ENCODE measurements at places on chromosomes 1 and 21. TPM values are rescaled to one million over a fixed set of nuclear protein-coding genes. Genes with fewer than 3 reads are reported as not detected.
A peak's percentile ranks its signal among the peaks of the same experiment; 100 is the strongest.

DNA sequence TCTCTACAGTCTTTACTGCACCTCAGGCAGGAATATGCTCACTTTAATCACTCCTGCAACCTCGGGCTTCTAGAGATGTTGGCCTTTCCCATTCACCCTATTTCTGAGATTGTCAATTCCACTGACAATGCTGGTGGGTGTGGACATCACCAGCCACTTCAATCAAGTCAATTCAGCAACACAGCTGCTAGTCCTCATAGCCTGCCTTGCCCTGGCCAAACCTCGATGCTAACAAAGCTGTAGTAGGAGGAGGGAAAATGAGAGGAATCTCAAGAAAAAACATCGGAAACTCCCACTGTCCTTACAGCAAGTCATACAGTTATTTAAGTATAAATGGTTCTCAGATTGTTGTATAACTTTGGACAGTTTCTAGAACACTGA, 155.0 kb downstream of the KCNH1 start:
- no peak for DNase-seq

Gene IL22RA1
- total RNA-seq = not detected

Gene DVL1
- 60.5 TPM for total RNA-seq

GRCh38 chr1:117512728-117513321, 93.0 kb upstream of the TENT5C start:
- no peak for DNase-seq

DNA sequence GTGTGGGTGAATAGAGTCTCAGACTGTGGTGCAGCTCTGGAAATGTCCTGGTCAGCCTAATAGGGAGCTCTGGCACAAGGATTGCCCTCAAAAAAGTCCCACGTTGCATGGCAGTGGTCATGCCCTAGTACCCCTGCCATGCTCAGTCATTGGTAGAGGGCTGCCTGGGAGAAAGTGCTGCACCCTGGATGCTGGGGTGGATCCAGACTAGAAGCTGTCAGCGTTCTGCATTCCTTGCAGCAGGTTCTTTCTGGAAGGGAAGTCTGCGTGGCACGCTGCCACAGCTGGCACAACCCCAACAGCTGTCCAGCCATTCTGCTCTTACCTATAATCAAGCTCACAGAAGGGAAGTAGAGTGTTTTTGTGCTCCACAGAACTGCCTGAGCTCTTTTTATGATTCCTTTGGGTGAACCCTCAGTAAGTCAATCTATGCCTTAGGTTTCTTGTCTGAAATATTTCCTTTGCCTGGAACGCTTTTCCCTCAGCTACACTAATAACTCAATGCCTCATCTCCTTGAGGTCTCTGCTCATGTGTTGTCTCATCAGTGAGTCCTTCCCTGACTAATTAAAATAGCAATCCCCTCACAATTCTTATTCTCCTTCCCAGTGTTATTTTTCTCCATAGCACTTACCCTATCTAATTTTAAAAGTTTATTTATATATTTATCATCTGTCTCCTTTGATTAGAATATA, 61.5 kb upstream of the JAK1 start:
- DNase-seq = peak; percentile 22

- DNase-seq = no peak
Measured at GRCh38 chr1:89298461-89298860, 25.8 kb upstream of the GBP5 start.

Gene CELF3
- not detected for total RNA-seq

DNA sequence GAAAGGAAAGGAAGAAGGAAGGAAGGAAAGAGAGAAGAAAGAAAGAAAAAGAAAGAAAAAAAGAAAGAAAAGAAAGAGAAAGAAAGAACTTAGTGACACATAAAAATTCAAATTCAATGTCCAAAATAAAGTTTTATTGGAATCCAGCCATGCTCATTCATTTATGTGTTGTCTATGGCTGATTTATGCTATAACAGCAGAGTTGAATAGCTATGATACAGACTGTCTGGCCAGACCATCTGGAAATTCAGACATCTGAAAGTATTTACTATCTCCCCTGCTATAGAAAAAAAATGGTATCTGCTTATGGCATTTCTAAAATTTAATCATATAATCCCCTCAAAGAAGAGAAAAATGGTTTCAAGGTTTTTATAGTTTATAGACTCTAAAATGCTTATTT, 79.4 kb upstream of the RRP15 start:
- no peak for DNase-seq

GRCh38 chr21:23308741-23309140, 2298.5 kb downstream of the MRPL39 start:
- no peak for DNase-seq

Gene LIN28A
- total RNA-seq = not detected

Gene REN
- total RNA-seq = not detected

DNA sequence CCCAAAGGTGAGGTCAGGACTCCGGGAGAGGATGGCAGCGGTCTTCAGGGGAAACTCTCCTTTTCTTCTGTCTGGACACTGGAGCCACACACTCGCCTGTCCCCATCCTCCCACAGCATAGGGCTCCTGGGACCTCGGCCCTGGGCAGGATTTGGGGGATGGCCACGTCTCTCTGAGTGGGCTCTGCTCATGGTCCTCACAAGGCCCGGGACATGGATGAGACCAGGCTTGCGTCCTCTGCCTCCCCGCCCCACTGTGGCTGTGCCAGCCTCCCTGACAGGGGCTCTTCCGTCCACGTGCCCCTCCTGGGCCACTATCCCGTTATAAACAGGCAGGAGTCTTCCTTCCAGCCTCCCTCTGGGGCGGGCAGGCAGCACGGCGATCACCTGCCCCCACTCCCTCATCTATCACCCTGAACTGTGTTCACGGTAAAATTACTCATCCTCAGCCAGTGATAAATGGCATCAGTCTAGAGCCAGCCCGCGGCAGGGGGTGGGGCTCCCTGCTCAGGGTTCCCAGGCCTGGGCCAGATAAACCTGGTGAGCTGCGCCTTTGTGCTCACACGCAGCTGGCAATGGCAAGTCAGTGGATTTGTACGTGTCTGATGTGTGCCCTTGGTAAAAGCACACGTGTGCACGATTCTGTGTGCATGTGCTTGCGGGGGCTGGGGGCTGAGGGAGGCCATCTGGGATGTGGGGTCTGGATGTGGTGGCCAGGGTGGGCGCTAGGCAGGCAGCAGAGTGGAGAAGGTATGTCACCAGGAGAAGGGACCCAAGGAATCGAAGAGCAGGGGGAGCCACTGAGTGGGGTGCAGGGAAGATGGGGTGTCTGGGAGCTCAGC, 12.6 kb upstream of the SAMD11 start:
- DNase-seq = no peak

- no peak for DNase-seq
Measured at GRCh38 chr21:33112151-33112550, 42.2 kb downstream of the OLIG1 start.

- no peak for DNase-seq
Measured at GRCh38 chr1:81345110-81345509, 455.6 kb upstream of the ADGRL2 start.

Gene MARK1
- total RNA-seq = 0.99 TPM

- DNase-seq = no peak
Measured at GRCh38 chr21:33290441-33290840, 24.3 kb downstream of the IL10RB start.

Gene ZMYND12
- total RNA-seq = 0.28 TPM

GRCh38 chr1:206509612-206510257, 2.4 kb downstream of the RASSF5 start:
- no peak for DNase-seq

Gene KTI12
- 12.4 TPM for total RNA-seq

GRCh38 chr1:176466514-176466913, 3.5 kb downstream of the PAPPA2 start:
- DNase-seq = no peak

DNA sequence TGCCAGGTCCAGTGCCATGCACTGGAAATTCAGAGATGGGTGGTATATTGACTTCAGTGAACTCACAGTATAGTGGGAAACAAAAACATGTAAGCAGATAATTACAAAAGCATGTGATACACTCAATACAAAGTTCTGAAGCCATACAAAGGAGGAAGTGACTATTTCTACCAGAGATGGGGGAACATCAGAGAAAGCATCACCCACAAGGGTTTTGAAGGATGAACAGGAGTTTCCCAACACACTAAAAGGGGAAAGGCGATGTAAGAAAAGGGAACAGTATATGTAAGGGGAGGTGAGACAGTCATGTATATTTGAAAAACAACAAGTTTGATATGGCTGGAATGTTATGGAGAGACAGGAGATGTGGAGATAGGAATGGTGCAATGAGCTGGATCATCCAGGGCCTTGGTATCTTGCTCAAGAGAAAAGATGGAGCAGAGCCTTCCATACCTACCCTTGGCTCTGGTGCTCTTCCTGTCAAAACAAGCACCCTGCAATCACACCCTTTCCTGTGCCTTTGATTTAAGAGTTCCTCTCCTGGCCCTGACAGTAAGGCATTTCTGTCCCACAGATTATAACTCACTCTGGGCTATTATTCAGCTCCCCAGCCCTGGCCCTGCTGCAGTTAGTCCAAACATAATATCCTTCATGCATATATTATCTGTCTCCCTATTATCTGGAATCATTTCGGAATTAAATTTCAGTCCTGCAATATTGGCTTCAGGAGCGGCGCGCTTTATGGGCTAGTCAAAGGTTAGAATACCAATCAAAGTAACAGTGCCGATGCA, 60.5 kb downstream of the DMAP1 start:
- DNase-seq = no peak

DNA sequence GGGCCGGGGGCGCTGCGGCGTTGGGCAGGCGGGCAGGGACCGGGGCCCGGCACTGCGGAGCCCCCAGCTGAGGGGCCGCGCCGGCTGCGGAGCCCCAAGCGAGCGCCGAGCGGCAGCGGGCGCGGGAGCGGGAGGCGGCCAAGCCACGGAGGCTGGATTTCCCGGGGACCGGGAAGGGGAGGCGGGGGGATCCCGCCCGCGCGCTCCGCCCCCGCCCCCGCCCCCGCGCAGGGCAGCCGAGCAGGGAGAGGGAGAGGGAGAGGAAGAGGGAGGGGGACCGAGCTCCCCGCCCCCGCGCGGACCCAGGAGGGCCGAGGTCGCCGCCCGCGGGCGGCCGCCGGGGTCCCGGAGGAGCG, at the start of gene DLGAP3:
Gene DLGAP3, minus strand, starts transcription at position 154 of the 356 bp plus-strand sequence. CDS start 24,267 bp downstream, outside the sequence.
- DNase-seq = no peak

DNA sequence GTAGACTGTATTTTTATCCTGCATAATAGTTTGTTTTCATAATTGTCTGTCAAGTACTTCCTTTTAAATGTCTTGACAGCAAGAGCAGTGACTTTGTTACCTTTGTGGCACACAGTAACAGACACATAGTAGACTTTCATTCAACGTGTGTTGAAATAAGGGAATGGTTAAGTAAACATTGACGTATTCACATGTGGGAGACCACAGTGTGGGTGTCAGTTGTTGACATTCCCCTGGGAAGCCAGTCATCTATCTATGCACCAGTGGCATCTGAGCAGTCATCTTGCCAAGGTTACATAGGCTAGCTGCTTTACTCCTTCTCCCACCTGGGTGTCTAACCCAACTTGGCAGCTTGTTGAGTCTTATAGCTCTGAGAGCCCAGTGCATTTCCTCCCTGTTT, 1.4 kb upstream of the NUP133 start:
- no peak for DNase-seq

Gene RAP1GAP
- 0.04 TPM for total RNA-seq

DNA sequence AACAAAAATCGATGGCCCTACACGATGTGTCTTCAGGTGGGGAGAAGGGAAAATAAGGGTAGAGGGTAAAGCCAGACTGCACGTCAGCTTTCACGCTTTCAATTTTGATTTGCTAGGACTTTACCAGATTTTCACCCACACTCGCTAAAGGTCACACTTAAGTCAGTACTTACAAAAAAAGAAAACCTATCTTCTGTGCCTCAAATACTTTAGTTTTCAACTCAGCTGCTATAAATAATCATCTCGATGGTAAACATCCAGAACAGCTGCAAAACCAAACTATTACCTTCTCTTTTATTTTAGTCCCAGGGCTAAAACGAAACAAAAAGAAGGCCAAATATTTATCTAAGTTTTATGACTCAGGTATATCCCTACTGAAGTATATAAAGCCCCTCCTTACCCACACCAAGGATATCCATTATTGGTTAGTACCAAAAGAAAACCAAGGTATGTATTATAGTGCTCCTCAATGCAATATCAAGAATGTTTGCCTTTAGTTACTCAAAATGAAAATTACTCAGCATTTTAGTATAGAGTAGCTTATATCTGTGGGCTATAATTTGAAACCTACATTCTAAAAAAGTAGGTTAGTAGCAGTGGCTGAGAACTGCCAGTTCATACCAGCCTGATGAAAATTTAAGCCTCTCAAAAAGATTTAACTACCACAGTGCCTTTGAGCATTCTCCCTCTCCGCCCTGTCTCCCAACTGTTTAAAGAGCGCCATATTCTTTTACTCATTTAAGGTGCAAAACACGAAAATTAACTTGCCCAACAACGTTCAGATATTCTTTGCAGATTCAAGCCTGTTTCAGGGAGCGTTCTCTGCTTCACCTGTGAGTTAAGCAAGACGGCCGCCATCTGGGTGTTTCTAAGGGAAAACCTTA, 1.5 kb downstream of the CSDE1 start:
- DNase-seq = no peak

DNA sequence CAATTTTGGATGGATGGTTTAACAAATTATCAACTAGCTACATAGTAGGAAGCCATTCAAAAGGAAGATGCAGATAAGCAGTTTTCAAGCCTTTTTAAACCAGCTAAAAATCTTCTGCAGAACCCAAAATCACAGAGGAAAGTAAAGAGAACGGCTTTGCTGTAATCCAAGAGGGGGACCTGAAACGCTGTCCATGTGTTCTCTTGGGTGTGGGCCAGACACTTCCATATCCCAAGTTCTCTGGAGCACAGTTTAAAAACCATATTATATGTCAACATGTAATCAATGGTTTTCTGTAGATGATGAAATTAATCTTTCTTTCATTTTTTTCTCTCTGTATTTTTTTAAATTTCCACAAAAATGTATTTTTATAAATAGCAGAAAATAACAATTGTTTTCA, 90.5 kb downstream of the SELENOF start:
- no peak for DNase-seq

GRCh38 chr1:115456441-115456961, 118.5 kb upstream of the NGF start:
- no peak for DNase-seq

- no peak for DNase-seq
Measured at GRCh38 chr1:104264521-104264920, 514.8 kb downstream of the AMY1C start.

Gene PLA2G2D
- total RNA-seq = not detected

DNA sequence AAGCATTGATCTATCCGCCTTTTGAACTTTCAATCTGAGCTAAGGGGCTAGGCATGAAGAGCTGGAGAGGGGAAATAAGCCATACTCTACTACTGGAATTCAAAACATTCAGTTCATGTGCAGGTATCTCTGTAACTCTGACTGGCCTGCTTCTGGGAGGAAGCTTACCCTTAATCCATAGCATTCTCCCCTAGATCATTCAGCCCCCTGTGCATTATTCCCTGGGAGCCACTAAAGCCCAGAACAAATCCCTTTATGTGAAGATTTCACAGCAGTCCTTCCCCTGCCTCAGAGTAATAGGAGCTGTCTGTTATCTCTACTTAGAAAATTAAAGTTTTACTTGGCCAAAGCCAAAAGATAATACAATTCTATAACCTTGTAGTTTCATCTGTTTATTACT, 300.7 kb downstream of the SEC16B start:
- DNase-seq = no peak

GRCh38 chr1:150973258-150973835, 1.3 kb downstream of the CERS2 start:
- DNase-seq = no peak

GRCh38 chr1:13775916-13776315, 75.9 kb downstream of the PRDM2 start:
- no peak for DNase-seq

Gene TMEM82
- not detected for total RNA-seq

Gene LRP8
- total RNA-seq = 59.7 TPM

Gene SLC9C2
- total RNA-seq = not detected

Gene PDXK
- total RNA-seq = 99.8 TPM

GRCh38 chr1:154456631-154457030, 45.4 kb upstream of the TDRD10 start:
- DNase-seq = no peak

GRCh38 chr21:33427051-33427450, 23.8 kb downstream of the IFNGR2 start:
- no peak for DNase-seq

Measured in pulmonary artery endothelial cell (primary cell).